ENCODE measurements at places on chromosomes 6 and 20. TPM values are rescaled to one million over a fixed set of nuclear protein-coding genes. Genes with fewer than 3 reads are reported as not detected.

BMP2 gene
- 0.58 TPM for total RNA-seq

- no peak for DNase-seq
- H3K27ac ChIP-seq, result no peak overlapping the region
- H3K4me1 ChIP-seq, result peaks cover 3% of the 10 kb centered on the region
- H3K36me3 ChIP-seq, result no peaks in the 10 kb centered on the region
These were observed 1.7 kb downstream of the CDK19 start for GRCh38 chr6:110813338-110814101.

DNA sequence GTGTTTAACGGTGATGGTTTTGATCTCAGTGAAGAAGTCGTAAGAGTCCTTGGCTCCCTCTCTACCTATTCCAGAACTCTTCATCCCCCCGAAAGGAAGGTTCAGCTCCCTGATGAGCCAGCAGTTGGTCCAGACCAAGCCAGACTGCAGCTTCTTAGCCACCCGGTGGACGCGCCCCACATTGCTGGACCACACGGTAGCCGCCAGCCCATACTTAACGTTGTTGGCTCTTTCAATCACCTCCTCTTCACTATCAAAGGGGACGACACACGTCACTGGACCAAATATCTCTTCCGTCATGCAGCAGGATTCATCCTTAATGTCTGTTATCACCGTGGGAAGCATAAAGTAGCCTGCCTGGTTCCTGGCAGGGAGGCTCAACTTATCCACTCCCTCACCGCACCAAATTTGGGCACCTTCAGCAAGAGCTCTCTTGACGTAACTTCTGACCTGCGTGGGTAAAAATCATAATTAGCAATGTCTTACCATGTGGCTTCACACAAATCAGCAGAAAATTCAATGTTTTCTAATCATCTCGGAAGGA lies 31.4 kb downstream of the ALDH8A1 start:
- H3K4me1 ChIP-seq, result no peaks in the 10 kb centered on the region
- no peaks in the 10 kb centered on the region for H3K27me3 ChIP-seq
- DNase-seq, result no peak
- no peaks in the 10 kb centered on the region for H3K36me3 ChIP-seq
- no peak overlapping the region for H3K27ac ChIP-seq
- H3K4me3 ChIP-seq, result no peak overlapping the region

- no peaks in the 10 kb centered on the region for H3K4me1 ChIP-seq
- no peak for DNase-seq
- no peak overlapping the region for H3K27ac ChIP-seq
- H3K4me3 ChIP-seq, result no peak overlapping the region
- H3K36me3 ChIP-seq, result no peaks in the 10 kb centered on the region
These were observed 402.2 kb upstream of the HTR1E start for GRCh38 chr6:86535100-86535499.

DNA sequence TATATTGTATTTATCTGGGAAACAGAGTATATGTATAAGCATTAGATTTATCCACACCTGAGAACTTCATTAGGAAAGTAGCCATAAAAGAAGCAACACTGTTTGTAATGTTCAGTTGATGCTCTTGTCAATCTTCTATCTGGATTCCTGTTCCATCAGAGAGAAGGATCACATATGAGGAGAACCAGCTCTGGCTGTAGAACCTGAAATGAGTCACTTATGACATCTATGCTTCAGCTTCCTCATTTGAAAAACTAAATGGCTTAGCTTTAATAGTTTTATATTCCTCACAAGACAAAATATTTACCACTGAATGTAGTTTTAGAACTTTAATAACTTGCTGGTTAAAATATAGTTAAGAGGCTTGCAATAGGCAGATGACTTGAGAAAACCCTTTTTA lies 144.7 kb downstream of the TASP1 start:
- no peaks in the 10 kb centered on the region for H3K36me3 ChIP-seq
- no peak overlapping the region for H3K27ac ChIP-seq
- no peaks in the 10 kb centered on the region for H3K27me3 ChIP-seq
- no peaks in the 10 kb centered on the region for H3K4me1 ChIP-seq

DNA sequence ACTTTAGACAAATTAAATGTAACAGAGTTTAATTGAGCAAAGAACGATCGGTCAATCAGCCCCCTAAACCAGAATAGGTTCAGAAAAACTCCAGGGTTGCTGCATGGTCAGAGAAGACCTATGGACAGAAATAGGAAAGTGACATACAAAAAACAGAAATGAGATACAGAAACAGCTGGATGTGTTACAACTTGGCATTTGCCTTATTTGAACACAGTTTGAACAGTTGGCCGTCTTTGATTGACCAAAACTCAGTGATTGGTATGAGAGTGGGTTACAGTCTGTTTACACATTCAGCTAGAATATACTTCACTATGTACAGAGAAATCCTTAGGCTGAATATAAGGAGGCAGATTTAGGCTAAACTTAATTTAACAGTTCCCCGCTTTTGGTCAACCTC lies 19.9 kb downstream of the SRSF6 start:
- H3K36me3 ChIP-seq, result no peaks in the 10 kb centered on the region
- H3K4me1 ChIP-seq, result no peaks in the 10 kb centered on the region
- no peak for DNase-seq
- no peak overlapping the region for H3K4me3 ChIP-seq

- no peaks in the 10 kb centered on the region for H3K4me1 ChIP-seq
- H3K27ac ChIP-seq, result no peak overlapping the region
- no peaks in the 10 kb centered on the region for H3K27me3 ChIP-seq
These were observed 29.7 kb upstream of the GATA5 start for GRCh38 chr20:62505337-62506045.

GRCh38 chr6:112799889-112800288 lies 452.8 kb downstream of the RFPL4B start:
- H3K4me1 ChIP-seq, result no peaks in the 10 kb centered on the region
- DNase-seq, result no peak
- H3K27me3 ChIP-seq, result no peaks in the 10 kb centered on the region

SEMG1 gene
- total RNA-seq, result not detected

- no peaks in the 10 kb centered on the region for H3K36me3 ChIP-seq
- H3K27ac ChIP-seq, result peak overlapping the region; percentile 71
- DNase-seq, result no peak
These were observed 973 bp downstream of the TRIM38 start for GRCh38 chr6:25963426-25964123.

DNA sequence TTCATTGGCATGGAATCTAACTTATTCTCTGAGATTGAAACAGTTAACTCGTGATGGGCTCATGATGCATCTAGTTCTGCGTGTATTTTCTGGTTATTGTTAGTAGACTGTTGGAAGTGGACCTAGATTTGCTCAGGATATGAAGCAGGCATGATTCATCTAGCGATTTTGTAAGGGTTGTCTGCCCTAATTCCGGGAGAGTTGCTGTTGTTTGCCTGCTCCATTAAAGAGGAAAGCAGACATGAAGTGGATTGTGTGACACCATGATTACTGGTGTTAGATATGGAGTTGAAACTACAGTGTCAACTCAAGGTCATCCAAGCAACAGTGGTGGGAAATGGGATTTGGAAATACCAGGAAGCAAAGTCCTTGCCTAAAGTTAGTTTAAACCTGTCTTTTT lies 41.0 kb downstream of the SOX4 start:
- DNase-seq, result no peak
- H3K27ac ChIP-seq, result no peak overlapping the region
- H3K4me3 ChIP-seq, result no peak overlapping the region
- peaks cover 5% of the 10 kb centered on the region for H3K4me1 ChIP-seq
- no peaks in the 10 kb centered on the region for H3K36me3 ChIP-seq
- no peaks in the 10 kb centered on the region for H3K27me3 ChIP-seq

MEP1A gene
- total RNA-seq, result not detected

DNA sequence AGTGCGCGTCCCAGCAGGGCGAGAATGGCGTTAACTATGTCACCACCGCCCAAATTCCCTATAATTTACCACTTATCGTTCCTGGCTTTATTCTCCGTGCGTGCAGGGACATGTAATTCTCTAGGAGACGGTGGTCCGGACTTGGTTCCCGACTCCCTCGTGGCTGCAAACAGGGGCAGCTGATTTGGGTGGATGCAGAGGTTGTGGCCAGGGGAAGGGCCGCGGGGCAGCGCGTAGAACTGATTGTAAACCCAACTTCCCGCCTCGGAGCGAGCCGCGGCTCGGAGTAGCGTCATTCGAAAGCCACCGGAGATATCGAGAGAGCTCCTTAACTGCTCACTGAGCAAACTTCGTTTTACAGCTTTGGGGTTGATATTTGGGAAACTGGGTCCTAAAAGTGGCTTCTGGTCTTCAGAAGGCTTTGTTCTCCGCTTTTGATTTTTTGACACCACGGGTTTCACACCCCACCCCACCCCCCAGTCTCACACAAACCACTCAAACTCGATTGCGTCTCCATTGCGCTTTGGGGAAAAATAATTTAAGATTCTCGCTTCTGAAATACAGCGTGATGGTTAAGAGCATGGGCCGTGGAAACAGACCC lies 17.5 kb upstream of the ZSCAN9 start:
- H3K36me3 ChIP-seq, result no peaks in the 10 kb centered on the region
- H3K4me3 ChIP-seq, result peak overlapping the region; percentile 13
- H3K27me3 ChIP-seq, result peaks cover 5% of the 10 kb centered on the region
- H3K27ac ChIP-seq, result no peak overlapping the region
- no peaks in the 10 kb centered on the region for H3K4me1 ChIP-seq

DNA sequence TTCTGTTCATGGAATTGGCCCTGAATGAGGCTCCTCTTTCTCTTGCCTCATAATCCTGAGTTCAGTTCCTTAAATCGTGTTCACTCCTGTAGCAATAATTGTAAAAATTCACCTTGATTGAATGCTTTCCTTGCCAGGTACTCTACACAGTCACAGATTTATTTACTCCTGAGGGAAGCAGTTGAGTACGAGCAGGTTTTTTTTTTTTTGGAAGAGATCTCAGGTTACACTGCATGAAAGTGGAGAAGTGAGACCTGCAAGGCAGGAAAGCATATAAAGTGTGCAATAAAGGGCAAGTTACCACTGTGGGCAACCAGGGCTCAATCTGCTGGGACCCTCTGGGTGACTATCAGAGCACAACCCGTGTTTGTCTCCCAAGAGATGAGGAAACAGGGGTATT lies 93.0 kb upstream of the DOK5 start:
- H3K4me1 ChIP-seq, result no peaks in the 10 kb centered on the region
- no peaks in the 10 kb centered on the region for H3K27me3 ChIP-seq

MAS1 gene
- not detected for total RNA-seq

DNA sequence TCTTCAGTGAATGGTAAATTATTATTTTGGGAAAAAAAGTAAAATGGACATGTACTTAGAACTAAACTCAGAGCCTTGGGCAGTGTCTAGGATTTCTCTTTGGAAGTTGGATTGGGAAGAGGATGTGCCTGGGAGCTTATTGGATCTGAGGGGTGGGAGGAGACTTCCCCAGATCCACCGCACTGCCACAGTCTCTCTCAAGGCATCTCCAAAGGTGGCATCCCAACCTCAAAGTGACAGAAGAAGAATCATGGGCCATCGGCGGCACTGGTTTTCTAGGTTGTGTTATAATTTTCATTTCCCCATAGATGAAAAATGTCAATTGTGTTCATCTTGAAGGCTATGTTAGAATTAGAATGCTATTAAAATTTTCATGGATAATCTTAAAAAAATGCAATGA lies 66.8 kb upstream of the CD93 start:
- H3K27ac ChIP-seq, result no peak overlapping the region
- no peaks in the 10 kb centered on the region for H3K27me3 ChIP-seq
- no peaks in the 10 kb centered on the region for H3K36me3 ChIP-seq
- H3K4me3 ChIP-seq, result no peak overlapping the region

DNA sequence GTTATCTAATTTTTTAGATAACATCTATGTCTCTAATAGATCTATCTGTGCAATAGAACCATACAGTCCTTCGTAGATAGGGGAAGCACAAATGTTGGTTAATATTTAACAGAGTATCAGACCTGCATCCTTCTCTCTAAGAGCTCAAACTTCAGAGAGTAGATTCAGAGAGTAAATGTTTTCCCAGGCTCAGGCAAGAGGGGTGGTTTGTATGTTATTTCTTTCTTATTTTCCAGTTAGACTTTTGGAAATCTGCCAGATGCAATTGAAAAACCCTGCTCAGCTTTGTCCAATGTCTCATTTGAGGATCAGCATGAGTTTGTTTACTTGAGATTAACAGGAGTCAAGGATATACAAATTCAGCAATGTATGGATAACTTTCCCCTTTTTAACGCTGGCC lies 361.9 kb downstream of the BCKDHB start:
- no peak overlapping the region for H3K4me3 ChIP-seq
- no peaks in the 10 kb centered on the region for H3K4me1 ChIP-seq
- no peak overlapping the region for H3K27ac ChIP-seq
- no peaks in the 10 kb centered on the region for H3K36me3 ChIP-seq
- no peaks in the 10 kb centered on the region for H3K27me3 ChIP-seq
- DNase-seq, result no peak

DNA sequence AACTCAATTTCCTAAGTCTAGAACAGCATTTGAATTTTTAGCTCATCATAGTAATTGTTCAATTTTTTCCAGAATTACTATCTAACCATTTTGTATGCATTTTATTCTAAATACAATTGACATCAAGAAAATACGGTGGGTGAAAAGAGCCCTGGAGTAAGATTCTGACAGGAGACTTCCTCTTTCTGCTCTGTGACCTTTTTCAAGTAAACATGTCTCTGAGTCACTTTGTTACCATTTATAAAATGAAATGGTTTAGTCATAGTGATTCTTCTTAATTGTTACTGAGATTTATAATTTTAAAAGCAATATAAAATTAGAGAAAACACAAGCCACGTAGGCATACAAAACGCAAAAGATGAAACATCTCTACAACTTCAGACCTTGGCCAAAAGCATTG lies 80.2 kb downstream of the PLCB1 start:
- H3K4me1 ChIP-seq, result peaks cover 5% of the 10 kb centered on the region
- H3K36me3 ChIP-seq, result no peaks in the 10 kb centered on the region
- no peak overlapping the region for H3K27ac ChIP-seq
- no peak overlapping the region for H3K4me3 ChIP-seq
- DNase-seq, result no peak

GRCh38 chr6:92469186-92469828 lies 950.1 kb downstream of the EPHA7 start:
- no peak overlapping the region for H3K27ac ChIP-seq
- H3K4me1 ChIP-seq, result no peaks in the 10 kb centered on the region
- H3K36me3 ChIP-seq, result no peaks in the 10 kb centered on the region
- H3K4me3 ChIP-seq, result no peak overlapping the region
- no peaks in the 10 kb centered on the region for H3K27me3 ChIP-seq
- DNase-seq, result no peak

GRCh38 chr6:33632558-33633039 lies 11.5 kb downstream of the ITPR3 start:
- peaks cover 5% of the 10 kb centered on the region for H3K4me1 ChIP-seq
- no peaks in the 10 kb centered on the region for H3K36me3 ChIP-seq
- peak; percentile 59 for DNase-seq
- H3K27ac ChIP-seq, result no peak overlapping the region
- no peak overlapping the region for H3K4me3 ChIP-seq

- no peak overlapping the region for H3K27ac ChIP-seq
- no peaks in the 10 kb centered on the region for H3K36me3 ChIP-seq
- peaks cover 17% of the 10 kb centered on the region for H3K4me1 ChIP-seq
- no peaks in the 10 kb centered on the region for H3K27me3 ChIP-seq
- no peak overlapping the region for H3K4me3 ChIP-seq
These were observed 108.4 kb downstream of the ARID1B start for GRCh38 chr6:156885562-156885961.
